ENCODE measurements at places on chromosomes 2 and 18. TPM values are rescaled to one million over a fixed set of nuclear protein-coding genes. Genes with fewer than 3 reads are reported as not detected.

The SAG gene
- not detected for total RNA-seq

The KLHL29 gene
- 34.0 TPM for total RNA-seq

The CHRNG gene
- not detected for total RNA-seq

The ACKR3 gene
- 10.3 TPM for total RNA-seq

The RNU2-63P gene
- not detected for total RNA-seq
